ENCODE measurements at places on chromosomes 1 and 21.
A peak's percentile ranks its signal among the peaks of the same experiment; 100 is the strongest.

- DNase-seq: no peak
These were observed 3.9 kb upstream of the C1orf105 start for GRCh38 chr1:172416496-172417035.

GRCh38 chr1:156655904-156656516, 14.1 kb downstream of the BCAN start:
- no peak for DNase-seq

GRCh38 chr1:150515328-150516049, at the start of gene FALEC:
TSS of gene FALEC (plus strand) at chr1:150515752.
- DNase-seq: peak; percentile 98

GRCh38 chr21:41762753-41763152, 4.1 kb downstream of the RIPK4 start:
- DNase-seq: no peak

GRCh38 chr1:243414152-243414494, 158.3 kb downstream of the SDCCAG8 start:
- no peak for DNase-seq
